Suppressor macrophage treated with lipopolysaccharide for 4 hours (primary cell): ENCODE measurements at places on chromosomes 6 and 20.

DNA sequence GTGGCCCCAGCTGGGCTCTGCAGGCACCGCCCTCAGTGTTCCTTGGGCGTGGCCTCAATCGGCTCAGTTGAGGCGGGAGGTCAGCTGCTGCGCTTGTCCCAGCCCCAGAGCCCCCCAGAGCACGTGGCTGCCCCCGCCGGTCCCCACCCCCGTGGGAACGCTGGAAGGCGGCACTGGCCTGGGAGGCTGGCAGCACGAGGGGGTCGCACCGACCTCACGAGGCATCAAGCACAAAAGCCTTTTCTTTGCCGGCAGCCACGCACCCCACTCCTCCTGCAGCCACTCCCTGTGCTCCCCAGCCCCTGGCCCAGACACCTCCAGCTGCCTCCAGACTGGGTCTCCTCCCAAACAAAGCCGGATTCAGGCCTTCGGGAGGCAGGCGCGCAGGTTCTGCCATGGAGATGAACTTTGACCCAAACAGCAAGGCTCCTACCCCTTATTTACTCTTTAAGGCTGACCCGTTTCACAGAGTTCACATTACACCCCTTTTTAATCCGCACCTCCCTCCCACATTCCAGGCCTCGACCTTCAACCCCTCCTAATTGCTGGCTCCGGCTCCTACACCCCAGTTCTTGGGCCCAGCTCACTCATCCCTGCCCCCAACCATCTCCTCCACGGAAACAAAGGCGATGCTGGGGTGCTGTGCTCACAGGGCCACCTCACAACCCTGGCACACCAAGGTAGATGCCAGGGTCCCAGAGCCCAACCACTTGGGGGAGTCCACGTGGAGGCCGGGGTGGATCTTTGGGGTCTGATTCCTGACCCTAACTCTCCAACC lies 111.7 kb downstream of the NOL4L start:
- DNase-seq, result no peak

- peak; percentile 31 for DNase-seq
Measured at GRCh38 chr6:131136021-131136786, 937 bp downstream of the AKAP7 start.

DNA sequence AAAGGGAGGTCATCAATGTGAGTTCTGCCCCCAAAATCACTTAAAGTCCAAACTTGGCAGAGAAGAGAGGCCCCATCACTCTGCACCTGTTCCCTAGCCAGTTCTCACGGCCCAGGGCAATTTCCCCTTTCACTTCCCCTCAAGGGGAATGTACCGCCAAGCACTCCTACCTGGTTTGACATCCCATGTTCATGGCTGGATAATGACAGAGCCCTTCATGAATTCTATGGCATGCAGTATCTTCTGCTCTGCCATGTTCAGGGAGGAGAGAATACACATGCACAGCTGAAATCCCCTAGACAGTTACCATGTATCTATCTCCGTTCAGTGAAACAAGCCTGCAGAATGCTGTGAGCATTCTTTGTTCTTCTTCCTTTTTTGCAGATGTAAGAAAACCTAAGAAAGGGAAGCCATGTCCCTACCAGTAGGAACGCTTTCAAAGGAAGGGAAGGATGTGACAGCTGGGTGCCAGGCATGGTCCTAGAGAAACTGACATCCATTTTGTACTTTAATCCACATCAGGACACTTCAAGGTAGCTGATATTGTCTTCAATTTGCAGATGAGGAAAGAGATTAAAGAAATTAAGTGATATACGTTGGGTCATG lies 79.8 kb upstream of the ARID1B start:
- peak; percentile 16 for DNase-seq

- DNase-seq, result no peak
Measured at GRCh38 chr6:54768494-54768893, 78.1 kb upstream of the FAM83B start.

DNA sequence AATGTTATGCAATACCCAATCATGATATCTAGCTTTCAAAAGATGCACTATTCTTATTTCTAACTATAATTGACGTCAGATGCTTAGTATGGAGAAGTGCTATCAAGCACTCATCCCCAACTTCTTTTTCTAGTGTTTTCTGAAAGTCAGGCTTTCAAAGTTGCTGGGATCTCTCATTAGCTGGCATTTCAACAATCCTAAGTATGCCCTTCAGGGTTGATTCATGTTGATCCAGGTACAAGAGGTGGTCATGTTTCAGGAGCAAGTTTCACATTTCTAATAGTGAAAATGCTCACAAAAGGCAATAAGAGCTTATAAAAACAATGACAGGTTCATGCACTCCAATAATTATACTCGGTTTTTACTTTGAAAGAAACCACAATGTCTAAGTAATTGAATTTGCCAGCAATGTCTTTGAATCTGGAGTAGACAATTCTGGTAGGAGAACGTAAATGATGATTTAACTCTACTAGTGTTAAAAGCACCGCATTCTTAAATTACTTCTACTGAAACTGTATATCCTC lies 193.7 kb upstream of the KHDRBS2 start:
- DNase-seq, result no peak

DNA sequence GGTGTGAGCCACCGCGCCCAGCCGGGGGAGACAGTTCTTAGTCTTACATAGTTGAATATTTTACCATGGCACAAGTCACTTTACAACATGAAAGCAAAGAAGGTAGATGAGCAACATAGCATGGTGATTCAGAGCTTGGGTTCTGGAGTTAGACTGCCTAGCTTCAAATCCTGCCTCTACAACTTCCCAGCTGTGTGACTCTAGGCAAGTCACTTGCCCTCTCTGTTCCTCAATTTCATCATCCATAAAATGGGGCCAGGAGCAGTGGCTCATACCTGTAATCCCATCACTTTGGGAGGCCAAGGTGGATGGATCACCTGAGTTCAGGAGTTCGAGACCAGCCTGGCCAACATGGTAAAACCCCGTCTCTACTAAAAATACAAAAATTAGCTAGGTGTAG lies 26.3 kb downstream of the HCK start:
- DNase-seq, result no peak

- no peak for DNase-seq
Measured at GRCh38 chr6:129920103-129920798, 59.1 kb upstream of the TMEM244 start.

- no peak for DNase-seq
Measured at GRCh38 chr6:36697481-36697903, at the start of gene RAB44. TSS of gene RAB44 (plus strand) at chr6:36697826. CDS start at chr6:36704236, 6,410 bp downstream.

- DNase-seq, result peak; percentile 13
Measured at GRCh38 chr6:83546636-83547035, 34.3 kb downstream of the PRSS35 start.

GRCh38 chr6:65045801-65046200 lies 661.2 kb downstream of the EYS start:
- DNase-seq, result no peak

DNA sequence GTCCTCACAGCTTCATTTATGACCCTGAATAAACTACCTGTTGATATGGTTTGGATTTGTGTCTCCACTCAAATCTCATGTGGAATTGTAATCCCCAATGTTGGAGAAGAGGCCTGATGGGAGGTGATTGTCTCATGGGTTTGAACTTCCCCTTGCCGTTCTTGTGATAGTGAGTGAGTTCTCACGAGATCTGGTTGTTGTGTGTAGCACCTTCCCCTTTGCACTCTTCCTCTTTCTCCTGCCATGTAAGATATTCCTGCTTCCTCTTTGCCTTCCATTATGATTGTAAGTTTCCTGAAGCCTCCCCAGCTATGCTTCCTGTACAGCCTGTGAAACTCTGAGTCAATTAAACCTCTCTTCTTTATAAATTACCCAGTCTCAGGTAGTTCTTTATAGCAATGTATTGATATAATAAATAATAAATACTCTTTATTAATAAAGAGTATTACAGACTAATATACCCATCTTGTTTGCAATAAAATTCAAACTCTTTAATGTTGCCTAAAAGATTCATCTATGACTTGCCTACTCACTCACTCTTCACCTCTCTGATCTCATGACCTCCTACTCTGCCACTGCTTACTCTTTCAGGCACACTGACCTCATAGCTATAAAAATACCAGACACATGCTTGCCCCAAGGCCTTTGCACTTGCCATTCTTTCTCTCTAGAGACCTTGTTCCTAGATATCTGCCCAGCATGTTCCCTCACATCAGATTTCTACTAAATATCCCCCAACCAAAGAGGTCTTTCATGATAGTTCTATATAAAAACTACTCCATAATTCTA lies 256.4 kb upstream of the MARCKS start:
- peak; percentile 73 for DNase-seq

DNA sequence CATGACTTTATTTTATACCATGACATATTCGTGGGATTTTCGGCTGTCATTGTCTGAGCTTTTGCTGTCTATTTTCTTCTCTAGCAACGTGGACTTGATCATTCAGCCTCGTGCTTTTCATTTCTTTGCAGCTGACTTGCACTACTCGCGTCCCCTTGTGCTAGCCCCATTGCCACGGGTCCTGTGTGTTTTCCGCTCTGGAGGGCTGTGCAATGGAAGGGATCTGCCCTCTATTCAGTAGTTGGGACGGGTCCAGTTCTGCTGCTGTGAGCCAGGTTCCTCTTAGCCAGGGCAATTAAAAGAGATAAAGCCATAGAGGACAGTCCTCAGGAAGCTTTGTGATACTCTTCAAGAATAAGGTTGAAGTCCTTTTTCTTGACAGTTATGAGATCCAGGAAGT lies 17.6 kb downstream of the NEDD9 start:
- DNase-seq, result no peak

GRCh38 chr6:118500130-118501015 lies 47.7 kb upstream of the PLN start:
- DNase-seq, result no peak

GRCh38 chr6:32815996-32816395 lies 806 bp downstream of the HLA-DOB start:
- no peak for DNase-seq

DNA sequence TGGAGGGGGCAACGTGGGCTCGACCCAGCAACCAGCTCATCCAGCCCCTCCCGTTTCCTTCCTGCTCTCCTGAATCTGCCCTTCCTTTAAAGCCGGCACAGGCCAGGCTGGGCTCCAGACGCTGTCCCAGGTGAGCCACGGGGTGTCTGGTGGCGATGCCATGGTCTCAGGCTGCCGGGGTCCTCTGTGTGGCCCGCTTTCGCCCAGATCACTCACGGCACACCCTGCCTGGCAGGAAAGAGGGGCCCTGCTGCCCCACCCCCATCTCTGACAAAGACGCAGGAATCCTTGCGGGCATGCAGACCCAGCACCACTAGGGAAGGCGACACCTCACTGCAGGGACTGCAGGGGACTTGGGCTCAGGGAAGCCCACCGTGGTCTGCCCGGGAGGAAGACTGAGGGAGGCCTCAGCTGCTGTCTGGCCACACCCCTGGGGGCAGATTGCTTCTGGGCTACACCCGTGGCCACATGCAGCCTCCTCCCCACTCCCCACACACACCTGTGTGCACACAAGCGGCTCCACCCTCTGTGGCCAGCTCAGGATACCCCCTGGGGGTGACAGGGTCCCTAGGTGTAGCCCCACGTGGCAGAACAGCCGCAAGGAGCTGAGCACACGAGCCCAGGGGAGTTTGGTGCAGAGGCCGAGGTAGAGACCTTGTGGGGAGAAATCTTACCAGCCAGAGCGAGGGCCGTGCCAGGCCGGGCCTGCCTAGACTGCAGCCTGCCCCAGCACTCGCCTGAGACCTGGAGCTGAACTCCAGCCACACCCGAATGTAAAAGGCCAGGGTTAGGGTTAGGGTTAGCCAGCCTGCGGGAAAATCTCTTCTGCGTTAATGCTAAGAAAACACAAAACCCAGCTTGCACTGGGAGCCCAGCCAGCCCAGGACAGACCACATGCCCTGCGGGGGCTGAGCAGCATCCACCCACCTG lies 104.6 kb downstream of the DLL1 start:
- DNase-seq, result no peak
